MM.1S (cell line): ENCODE measurements at places on chromosomes 13 and 19.

DNA sequence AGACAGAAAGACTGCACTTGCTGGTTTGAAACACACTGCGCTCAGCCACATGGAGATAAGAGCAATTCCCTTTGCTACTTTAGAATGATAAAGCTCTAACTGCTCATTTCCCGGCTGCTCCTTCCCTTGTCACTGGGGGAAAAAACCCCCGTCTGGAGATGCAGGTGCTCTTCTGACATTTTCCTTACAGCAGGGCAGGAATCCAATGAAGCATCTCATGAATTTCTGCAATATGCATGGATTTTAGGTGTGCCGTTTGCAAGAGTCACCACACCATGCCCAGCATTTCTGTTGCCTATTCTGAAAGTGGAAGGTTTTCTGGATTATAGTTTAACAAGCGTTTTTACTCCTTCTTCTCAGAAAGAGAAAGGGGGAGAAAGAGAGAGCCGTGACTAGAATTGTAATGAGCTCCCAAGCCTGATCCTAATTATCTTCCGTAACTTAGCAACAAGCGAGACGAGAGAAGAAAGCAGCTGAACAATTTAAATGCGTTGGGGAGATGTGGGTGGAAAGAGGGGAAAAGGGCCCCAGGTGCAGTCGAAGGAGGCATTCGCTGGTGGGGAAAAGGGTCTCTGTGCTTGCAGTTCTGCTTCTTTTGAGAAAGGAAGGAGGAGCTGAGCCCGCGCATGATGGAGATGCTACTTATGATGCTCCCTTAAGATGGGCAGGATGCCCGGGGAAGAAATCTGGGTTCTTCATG, 76.6 kb upstream of the SPATA13 start:
- DNase-seq = no peak

DNA sequence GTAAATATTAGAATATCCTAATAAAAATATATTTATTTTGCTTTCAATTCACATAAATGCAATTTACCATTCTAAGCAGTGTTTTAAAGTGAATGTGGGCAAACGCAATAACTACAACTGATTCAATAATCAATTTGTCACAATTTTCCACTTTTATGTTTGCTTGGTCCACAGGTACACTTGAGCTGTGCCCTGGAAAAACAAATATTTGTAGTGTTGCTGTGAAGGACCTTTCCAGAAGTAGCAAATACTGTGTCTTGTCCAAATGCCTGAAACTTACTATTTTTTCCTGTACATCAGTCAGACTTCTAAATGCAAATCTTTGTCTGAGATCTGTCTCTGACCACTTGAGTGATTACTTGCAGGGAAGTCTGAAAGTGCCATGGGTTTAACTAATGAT, 845.8 kb upstream of the SLITRK5 start:
- no peak for DNase-seq

DNA sequence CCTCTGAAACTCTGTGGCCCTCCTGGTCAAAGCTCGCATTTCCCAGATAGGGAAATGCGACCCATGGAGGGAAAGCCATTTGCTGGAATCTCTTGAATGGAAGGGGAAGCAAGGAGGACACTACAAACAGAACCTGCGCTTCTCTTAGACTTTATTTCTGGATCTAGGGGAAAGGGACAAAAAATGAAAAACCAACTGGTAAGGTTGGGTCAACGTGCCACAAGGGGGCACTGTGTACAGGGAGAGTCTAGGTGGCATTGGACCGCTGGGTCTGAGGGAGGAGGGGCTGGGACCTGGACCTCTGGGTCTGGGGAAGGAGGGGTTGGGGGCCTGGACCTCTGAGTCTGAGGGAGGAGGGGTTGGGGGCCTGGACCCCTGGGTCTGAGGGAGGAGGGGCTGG, 5.0 kb downstream of the KLK4 start:
- DNase-seq = no peak

GRCh38 chr19:40762754-40763470, 11.9 kb downstream of the SNRPA start:
- DNase-seq = no peak

DNA sequence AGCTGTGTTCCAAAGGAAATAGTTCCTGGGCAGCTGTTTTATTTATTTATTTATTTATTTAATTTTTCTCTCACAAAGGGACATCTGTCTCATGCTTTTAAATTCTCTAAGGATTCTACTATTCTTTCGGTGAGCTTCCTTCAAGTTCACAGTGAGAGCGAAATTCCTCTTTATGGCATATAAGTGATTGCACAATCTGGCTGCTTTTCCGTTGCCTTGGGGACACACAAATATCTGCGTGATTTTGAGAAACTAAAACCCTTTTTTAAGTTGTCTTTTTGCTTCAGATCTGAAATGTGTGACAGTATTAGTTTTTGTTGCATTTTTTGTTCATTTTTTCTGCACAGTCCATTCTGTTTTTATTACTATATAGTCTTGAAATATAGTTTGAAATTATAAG, 19.2 kb downstream of the ZNF486 start:
- no peak for DNase-seq
